ENCODE measurements at places on chromosomes 3 and 15. TPM values are rescaled to one million over a fixed set of nuclear protein-coding genes. Genes with fewer than 3 reads are reported as not detected.

- no peaks in the 10 kb centered on the region for H3K36me3 ChIP-seq
- peak; percentile 11 for DNase-seq
Measured at GRCh38 chr3:13878281-13879101, 1.4 kb downstream of the WNT7A start.

DNA sequence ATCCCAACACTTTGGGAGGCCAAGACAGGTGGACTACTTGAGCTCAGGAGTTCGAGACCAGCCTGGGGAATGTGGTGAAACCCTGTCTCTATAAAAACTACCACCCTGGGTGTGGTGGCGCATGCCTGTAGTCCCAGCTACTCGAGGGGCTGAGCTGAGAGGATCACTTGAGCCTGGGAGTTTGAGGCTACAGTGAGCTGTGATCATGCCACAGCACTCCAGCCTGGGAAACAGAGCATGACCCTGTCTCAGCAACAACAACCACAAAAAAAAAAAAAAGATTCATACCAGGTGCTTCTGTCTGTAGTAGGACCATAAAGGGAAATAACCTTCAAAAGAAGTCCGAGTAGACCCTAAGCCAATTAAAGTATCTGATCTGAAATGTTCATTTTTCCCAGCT lies 94.5 kb downstream of the SERPINI1 start:
- no peak for DNase-seq
- no peaks in the 10 kb centered on the region for H3K27me3 ChIP-seq
- no peaks in the 10 kb centered on the region for H3K36me3 ChIP-seq
- no peaks in the 10 kb centered on the region for H3K4me1 ChIP-seq
- no peak overlapping the region for H3K4me3 ChIP-seq

- H3K4me3 ChIP-seq: no peak overlapping the region
- no peaks in the 10 kb centered on the region for H3K36me3 ChIP-seq
- no peaks in the 10 kb centered on the region for H3K27me3 ChIP-seq
- no peaks in the 10 kb centered on the region for H3K4me1 ChIP-seq
- DNase-seq: no peak
Measured at GRCh38 chr15:87212041-87212440, 1044.5 kb downstream of the NTRK3 start.

- H3K27me3 ChIP-seq: no peaks in the 10 kb centered on the region
- no peak overlapping the region for H3K4me3 ChIP-seq
- H3K36me3 ChIP-seq: no peaks in the 10 kb centered on the region
- no peaks in the 10 kb centered on the region for H3K4me1 ChIP-seq
- DNase-seq: no peak
Measured at GRCh38 chr3:144585953-144586352, 614.3 kb downstream of the DIPK2A start.

Gene GPR87
- not detected for polyA plus RNA-seq
